Liver (tissue), 10 donors: ENCODE measurements at places on chromosomes 2 and 18. TPM values are rescaled to one million over a fixed set of nuclear protein-coding genes. Genes with fewer than 3 reads are reported as not detected.

DNA sequence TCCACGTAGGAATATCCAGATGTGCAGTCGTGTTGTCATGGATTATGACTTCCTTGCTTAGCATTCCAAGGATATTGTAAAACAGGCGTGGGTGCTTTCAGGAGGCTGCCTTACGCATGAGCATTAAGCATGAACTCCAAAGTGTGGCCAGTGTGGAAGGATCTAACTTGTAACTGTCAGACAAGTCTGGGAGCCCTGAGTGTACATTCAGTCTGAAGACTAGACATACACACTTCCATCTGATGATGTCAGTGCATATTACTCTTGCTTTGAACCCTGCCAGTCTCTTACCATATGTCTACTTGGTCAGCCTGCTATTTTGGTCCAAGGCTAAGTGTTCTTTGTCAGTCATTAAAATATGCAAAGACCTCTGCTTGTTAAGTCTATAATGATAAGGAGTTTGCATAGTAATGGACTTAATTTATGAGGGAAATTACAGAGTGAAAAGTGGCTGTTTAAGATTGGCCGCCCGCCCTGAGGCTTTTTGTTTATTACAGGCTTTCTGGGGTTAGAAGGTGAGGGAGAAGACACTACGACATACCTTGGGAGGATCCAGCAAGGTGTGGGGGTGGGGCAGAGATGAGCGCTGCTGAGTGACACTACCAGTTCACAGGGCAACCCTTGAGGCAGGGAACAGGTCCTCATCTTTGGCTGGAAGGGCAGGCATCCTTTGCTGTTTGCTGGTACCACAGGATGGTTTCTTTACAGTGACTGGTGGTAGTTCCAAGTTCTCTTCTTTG is 48.3 kb downstream of the CABLES1 start:
- no peak for DNase-seq

GRCh38 chr2:160308476-160308875 is 108.4 kb upstream of the ITGB6 start:
- no peak for DNase-seq

The CD8B2 gene
- total RNA-seq: under 0.01 TPM

GRCh38 chr2:132429941-132430573 is 13.5 kb downstream of the GPR39 start:
- DNase-seq: no peak

- DNase-seq: no peak
These were observed 35.5 kb downstream of the TGIF1 start for GRCh38 chr18:3485153-3486149.

DNA sequence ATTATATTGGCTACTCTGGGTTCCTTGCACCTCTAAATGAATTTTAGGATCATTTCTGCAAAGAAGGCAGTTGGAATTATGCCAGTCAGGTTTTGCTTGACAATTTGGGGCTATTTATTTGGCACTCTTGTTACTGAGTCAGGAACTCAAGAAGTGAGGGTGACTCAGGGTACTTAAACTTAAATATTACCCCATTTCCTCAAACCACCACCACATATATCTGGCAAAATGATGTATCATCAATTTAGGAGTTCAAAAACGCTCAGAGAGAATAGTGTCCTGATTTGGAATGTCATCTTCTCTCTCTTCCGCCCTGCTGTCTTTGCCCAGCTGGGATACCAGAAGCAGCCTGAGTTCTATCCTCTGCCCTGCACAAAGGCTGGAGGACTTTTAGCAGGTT is 2.4 kb upstream of the THNSL2 start:
- no peak for DNase-seq

The TUBB8B gene
- not detected for total RNA-seq

- no peak for DNase-seq
These were observed 234.4 kb downstream of the NDUFA10 start for GRCh38 chr2:239790721-239791120.

DNA sequence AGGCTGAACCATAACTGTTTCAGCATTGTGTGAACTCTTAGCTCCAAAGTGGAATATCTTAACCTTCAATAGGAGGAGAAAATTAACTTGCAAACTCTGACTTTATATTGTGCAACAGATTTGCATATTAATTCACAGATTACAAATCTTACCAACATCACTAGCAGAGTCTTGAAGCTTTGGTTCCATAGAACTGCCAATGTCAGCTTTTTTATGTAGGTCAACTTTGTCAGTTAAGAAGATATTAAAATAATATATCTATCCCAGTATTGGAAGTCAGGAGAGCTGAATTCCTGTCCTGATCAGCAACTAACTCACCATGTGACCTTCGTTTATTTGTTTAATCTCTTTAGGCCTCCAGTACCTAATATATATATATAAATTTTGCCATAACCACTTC is 121.8 kb downstream of the EPHA4 start:
- no peak for DNase-seq

- DNase-seq: no peak
These were observed 583 bp downstream of the HIBCH start for GRCh38 chr2:190318931-190319554.
